NCI-H1694 treated with DMSO at 0.1 percent for 48 hours (cell line): ENCODE measurements at places on chromosomes 7 and 10.

GRCh38 chr7:128197989-128198580 is 43.0 kb upstream of the LEP start:
- DNase-seq, result no peak

- DNase-seq, result peak; percentile 96
Measured at GRCh38 chr7:147485660-147486210, 1104.8 kb upstream of the C7orf33 start.

DNA sequence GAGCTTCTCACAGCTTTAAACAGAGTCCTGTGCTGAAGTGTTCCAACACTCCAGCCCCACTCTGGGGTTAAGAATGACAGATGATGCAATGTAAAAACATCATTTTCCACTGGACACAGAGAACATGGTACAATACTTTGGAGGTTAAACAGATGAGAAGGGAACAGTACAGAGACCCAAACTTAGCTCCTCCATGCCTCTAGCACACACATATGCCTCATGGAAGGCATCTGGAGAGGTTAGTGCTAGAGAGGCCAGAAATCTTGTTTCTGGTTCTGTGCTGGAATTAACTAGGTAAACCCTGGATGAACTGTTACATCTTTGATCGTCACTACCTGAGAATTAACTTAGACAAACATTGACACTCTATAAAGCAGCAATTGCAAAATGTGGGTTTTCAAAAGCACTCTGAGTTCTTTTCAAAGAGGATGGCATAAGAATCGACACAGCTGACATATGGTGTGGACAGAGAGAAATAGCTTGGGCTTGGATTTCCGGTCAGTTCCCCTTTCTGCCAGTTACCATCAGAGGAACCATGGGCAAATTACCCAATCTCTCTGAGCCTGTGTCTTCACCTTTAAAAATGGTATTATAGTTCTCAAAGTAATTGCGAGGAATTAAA is 81.9 kb downstream of the KCNMA1 start:
- no peak for DNase-seq

- no peak for DNase-seq
Measured at GRCh38 chr10:130914367-130914766, 397.2 kb downstream of the TCERG1L start.

DNA sequence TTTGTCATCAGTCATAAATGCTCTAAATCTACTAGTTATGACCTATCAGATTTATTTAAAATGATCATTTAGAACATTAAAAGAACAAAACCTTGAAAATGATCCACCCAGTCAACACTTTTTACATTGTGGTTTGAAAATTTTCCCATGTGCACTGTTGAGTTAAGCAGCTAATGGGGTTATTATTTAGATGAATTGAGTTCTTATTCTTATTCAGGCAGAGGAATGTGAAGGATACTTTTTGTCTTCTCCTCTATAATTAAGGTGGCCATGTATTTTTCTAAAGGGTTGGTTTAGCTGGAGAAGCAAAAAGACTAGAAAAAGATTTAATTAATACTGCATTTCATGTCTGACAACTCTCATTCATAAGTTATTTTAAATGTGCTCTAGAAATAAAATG is 74.9 kb upstream of the FEZF1 start:
- no peak for DNase-seq

GRCh38 chr10:120486671-120487205 is 29.7 kb downstream of the PLPP4 start:
- no peak for DNase-seq

- DNase-seq, result no peak
Measured at GRCh38 chr10:131781791-131782190, 119.0 kb upstream of the PPP2R2D start.
